ENCODE measurements at places on chromosomes 5 and 9.

GRCh38 chr9:114799441-114799840, 6.4 kb downstream of the TNFSF15 start:
- ATAC-seq, result no peak

DNA sequence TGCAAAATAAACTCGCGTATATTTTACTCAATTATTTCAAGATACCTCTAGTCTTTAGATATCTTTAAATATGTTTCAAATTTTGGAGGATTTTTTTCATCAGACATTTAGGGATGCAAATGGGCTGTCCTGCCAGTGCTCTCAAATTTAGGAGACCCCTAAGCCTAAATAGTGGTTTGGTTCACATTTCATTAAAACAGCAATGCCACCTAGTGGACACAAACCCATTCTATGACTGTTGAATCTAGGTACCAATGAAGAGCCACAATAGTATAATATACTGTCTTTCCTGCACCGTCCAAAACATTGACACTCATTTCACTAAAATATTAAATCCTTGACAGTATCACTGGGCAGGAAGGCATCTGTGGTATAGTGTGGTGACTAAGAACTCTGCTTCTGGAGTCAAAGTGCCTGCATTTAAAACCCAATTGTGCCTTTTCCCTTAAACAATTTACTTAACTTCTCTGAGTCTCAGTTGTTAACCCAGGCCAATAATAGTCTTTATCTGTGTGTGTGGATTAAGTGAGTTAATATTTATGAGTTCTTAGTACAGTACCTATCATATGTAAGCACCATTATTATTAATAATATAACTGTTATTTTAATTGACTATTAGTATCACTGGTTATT, 148.0 kb downstream of the RORB start:
- no peak for ATAC-seq

DNA sequence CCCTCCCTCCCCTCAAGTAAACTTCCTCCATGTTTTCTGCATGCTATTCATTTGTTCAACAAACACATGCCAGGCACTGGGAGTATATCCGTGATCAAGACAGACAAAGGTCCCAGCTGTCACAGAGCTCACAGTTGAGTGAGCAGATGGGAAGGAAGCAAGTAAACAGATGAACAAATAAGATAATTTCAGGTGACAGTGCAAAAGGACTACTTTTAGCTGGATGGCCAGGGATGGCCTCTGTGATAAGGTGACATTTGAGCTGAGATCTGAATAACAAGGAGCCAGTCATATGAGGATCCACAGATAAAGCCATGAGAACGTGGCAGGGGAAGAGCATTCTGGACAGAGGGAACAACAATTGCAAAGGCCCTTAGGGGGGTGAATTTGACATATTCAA, 121.7 kb upstream of the RAD23B start:
- no peak for ATAC-seq

DNA sequence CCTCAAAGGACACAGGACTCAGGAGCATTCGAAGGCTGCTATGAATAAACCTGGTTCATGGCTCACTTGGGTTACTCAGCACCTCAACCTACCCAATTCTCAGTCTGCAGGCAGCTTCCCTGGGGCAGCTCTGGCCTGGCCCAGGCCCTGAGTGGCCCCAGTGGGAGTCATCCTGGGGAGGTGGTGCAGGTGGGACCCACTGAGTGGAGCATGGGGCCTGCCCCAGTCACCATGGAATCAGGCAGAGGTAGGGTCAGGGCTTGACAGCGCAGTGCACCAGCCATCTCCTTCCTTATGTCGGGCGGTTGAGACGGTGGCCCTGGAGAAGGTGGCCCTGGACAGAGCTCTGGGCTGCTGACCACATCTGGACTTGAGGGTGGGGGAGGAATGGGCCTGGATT, 19.2 kb downstream of the PLEKHG4B start:
- ATAC-seq, result no peak

GRCh38 chr9:76580820-76581219, 121.8 kb downstream of the GCNT1 start:
- ATAC-seq, result no peak

- no peak for ATAC-seq
These were observed 609.2 kb downstream of the TLE1 start for GRCh38 chr9:81080185-81080584.

- ATAC-seq, result no peak
These were observed 12.6 kb upstream of the AQP7 start for GRCh38 chr9:33414889-33415500.

DNA sequence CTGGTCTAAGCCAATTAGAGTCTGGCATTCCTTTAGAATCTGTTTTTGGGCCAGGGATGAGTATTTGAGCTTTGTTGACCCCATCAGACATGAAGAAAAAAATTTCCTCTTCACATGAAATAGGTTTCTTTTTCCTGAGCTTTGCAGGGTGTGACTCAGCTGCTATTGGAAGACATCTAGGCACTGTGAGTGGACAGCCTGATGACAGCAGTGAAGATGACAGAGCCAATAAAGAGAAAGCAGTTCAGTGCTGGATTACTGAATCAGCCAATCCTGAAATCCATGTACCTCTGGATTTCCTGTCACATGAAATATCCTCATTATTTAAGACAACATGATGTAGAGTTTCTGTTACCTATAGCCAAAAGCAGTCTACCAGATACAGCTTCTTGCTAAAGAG, 51.3 kb upstream of the GRIA1 start:
- ATAC-seq, result no peak

DNA sequence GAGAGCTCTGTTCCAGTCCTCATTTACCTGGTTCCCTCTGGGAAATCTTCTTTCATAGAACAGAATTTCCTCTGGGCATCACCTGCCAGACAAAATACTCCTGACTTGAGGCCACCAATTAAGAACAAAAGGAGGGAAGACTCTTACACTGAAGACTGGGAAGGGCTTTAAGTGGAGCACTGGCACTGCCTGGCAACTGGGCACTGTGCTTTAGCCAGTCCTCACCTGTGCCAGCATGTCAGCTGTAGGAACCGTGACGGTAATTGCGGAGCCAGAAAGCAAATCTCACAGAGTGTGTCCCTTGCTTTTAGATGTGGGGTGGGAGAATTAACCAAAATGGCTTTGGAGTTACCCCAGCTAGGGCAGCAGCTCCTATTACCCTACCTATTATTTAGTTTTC, 40.6 kb downstream of the FAM219A start:
- no peak for ATAC-seq

- no peak for ATAC-seq
These were observed 6.9 kb downstream of the IL17B start for GRCh38 chr5:149372076-149372795.

GRCh38 chr9:93677641-93678136, 101.3 kb downstream of the PHF2 start:
- ATAC-seq, result no peak

DNA sequence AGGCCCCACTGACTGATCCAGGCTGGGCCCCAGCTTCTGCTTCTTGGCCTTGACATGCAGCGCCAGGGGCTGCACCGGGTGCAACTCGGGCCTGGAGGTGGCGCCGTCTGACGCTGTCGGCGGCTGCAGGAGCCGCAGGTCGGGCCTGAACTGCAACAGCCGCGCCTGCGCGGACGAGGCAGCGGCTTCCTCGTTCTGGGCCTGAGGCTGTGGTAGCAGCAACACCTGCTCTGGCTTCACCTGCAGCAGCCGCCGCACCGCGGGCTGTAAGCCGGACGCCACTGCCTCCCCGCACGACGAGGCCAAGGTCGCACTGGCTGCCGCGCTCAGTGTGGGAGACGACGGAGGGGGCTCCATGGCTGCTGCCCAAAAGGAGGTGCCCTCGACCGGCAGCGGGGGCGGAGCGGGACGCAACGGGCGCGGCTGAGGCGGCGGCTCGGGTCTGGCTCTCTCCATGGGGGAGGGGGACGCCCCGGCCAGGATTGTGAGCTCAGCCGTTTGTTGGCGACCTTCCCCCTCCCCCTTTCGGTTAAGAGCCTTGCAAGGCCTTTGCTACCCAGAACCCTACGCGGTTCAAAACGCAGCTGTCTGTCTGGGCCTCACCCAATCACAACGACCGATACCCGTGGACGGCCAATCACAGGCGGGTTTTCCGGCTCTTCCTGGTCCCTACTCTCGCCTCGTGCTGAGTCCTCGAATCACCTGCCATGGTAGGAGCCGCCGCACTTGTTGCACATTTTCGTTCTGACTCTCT, 438 bp downstream of the SOX30 start:
- ATAC-seq, result peak; percentile 99

- ATAC-seq, result no peak
These were observed 74.3 kb upstream of the SSBP2 start for GRCh38 chr5:81825237-81825636.

DNA sequence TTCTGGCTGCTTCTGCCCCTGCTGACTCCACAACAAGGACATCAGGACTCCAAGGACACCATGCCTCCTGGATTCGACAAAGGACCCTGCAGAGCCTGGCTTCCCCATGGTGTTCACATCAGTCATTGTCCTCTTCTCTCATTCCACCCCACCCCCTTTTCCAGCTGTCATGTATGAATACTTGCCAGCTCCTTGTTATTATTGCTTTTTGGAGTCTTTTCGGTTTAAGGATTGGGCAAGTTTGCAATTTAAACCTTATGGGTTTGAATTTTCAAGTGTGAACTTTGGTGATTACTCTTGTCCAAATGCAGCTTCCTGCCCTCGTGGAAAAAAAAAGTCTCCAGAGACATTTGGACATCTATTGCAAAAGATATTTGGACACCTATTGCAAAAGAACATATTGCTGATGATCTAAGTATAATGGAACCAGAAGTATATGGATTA, 14.2 kb upstream of the LVRN start:
- ATAC-seq, result no peak

DNA sequence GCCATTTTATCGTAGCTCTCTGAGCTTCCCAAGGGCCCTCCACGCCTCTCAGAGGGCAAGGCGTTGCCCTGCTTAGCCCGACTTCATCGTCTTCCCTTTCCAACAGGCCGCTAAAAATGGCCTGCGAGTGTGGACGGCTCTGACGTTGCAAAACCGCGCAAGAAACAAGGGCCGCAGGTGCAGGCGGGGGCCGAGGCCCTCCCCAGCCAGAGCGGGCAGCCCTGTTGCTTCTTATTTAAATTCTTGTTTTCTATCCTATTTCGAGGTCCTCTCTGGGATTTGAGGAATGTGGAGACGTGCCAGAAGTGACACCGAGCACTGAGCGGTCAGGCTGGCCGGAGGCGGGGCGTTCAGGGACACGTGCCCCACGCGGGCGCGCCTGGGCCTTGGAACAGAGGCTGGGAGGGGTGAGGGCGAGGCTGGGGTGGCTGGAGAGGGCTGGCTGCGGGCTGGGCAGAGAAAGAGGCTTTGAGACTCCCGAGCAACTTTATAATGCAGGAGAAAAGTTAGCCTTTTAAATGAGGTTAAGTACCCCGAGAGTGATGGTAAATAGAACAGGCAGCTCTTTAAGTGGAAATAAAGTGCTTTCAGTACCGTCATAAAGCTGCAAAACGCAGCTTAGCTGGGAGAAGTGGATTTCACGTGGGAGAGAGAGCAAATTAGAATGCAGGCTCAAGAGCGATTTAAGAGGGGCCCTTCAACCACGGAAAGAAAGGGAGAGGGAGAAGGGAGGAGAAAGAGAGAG, 243.6 kb downstream of the AUH start:
- ATAC-seq, result no peak

- peak; percentile 56 for ATAC-seq
These were observed 1.2 kb upstream of the GCNT4 start for GRCh38 chr5:75053304-75054133.

DNA sequence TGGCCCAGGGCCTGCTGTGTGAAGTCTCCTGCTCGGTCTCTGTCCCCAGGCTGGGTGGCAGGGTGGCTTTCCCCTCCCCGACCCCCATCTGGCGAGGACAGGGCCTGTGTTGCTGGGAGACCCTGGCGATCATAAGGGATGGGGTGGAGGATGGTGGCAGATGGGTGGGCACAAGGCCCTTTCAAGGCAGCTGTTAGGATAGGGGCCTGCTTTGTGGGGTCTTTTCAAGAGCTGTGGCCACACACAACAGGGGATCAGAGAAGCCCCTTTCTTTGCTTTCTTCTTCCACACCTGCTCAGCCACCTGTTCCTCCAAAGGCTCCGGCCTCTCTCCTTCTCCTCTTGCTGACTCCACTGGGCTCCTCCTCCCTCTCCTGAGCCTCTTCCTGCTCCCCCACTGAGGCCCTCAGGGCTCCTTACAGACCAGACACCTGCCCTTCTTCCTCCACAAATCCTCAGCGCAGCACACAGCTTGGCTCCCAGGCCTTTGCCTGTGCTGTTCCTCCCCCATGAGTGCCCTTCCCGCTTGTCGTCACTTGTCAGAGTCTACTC, 15.0 kb upstream of the NEURL1B start:
- ATAC-seq, result no peak

DNA sequence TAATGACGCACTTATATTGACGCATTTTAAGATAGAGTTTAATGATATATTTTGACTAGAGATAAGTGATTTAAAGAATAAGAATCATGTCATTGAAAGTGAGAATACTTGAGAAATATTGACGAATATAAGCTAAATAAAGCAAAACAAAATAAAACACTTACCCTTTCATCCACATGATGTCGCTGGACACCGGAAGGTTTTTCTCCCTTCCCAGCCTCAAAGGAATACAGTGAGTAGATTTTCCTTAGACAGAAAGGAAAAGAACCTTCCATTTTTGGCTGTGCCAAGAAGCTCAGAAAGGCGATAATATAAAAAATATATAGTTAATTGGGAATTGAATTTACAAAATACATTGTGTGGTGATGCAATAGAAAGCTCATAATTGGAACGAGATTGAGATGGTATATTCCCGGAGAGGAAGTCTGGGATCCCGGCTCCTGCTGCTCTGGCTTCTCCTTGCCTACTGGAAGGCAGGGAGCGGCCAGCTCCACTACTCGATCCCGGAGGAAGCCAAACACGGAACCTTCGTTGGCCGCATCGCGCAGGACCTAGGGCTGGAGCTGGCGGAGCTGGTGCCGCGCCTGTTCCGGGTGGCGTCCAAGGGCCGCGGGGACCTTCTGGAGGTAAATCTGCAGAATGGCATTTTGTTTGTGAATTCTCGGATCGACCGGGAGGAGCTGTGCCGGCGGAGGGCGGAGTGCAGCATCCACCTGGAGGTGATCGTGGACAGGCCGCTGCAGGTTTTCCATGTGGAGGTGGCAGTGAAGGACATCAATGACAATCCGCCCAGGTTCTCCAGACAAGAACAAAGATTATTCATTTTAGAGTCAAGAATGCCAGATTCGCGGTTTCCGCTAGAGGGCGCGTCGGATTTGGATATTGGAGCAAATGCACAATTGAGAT, at the start of gene PCDHA5:
TSS of gene PCDHA5 (plus strand) at position 239 of the 906 bp plus-strand sequence.
- no peak for ATAC-seq

GRCh38 chr5:133425222-133425621, 187.1 kb downstream of the FSTL4 start:
- ATAC-seq, result no peak

DNA sequence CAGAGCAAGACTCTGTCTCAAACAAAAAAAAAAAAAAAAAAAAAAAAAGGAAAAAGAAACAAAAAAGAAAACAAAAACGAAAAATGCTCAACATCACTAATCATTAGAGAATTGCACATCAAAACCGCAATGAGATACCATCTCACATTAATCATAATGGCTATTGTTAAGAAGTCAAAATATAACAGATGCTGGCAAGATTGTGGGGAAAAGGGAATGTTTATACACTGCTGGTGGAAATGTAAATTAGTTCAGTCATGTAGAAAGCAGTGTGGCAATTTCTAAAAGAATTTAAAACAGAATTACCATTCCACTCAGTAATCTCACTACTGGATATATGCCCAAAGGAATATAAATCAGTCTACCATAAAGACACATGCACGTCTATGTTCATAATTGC, 50.4 kb upstream of the PRR16 start:
- ATAC-seq, result no peak

- ATAC-seq, result no peak
These were observed 10.3 kb downstream of the SEMA6A start for GRCh38 chr5:116564312-116564711.

- ATAC-seq, result no peak
These were observed 9.3 kb upstream of the ZDHHC12 start for GRCh38 chr9:128733256-128733655.
